ENCODE measurements at places on chromosomes 6 and 20. TPM values are rescaled to one million over a fixed set of nuclear protein-coding genes. Genes with fewer than 3 reads are reported as not detected.

Gene HLA-DQA1
- not detected for total RNA-seq

Gene TMEM242
- total RNA-seq = 6.5 TPM

Gene TGM3
- not detected for total RNA-seq

Gene PRL
- not detected for total RNA-seq
